ENCODE measurements at places on chromosomes 1 and 21.

- no peak for DNase-seq
Measured at GRCh38 chr1:13622446-13622845, 38.8 kb downstream of the PDPN start.

DNA sequence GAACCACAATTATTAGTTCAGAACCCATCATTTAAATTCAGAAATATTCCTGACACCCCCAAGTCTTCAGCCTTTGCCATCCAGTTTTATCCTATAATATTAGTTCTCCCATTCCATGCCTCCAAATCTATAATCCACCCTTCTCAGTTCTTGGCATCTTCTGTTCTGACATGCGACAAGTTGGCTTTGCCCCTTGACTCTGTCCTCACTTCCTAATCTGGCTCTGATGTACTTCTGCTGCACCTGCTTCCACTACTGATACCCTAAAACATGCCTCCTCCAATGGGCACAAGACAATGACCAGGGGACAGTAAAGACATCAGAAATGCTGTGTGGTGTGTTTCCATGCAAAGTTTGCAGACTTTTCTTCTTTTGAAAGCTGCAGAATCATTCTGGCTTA is 17.1 kb upstream of the FBXO28 start:
- no peak for DNase-seq

DNA sequence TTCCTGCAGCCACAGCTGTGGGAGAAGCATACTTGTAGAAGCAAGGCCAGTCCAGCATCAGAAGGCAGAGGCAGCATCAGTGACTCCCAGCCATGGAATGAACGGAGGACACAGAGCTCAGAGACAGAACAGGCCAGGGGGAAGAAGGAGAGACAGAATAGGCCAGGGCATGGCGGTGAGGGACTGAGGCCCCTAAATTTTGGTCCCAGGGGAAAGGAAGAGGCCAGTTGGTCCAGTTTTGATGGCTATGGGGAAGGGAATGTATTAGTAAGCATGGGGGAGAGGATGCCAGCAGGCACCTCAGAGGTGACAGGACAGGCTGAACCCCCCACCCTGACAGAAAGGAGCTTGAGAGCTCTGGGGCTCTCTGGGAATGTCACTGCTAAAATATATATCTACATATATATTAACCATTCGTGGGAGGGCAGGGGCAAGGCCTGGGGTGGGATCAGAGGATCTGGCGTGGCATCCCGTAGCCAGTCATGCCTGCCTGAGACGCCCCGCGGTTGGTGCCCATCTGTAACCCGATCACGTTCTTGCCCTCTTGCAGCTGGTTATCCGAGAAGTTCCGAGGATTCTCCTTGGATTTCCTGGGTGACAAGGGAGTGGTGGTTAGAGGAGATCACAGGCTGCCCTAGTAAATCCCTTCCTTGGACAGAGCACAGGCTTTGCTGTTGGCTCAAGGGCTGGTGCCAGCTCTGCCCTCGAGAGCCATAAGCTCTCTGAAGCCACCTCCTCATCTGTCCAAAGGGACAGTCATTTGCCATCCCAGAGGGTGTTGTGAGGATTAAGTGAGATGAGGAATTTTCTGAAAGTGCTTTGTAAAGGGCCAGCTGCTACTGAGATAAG is 6.7 kb downstream of the TAGLN2 start:
- no peak for DNase-seq

DNA sequence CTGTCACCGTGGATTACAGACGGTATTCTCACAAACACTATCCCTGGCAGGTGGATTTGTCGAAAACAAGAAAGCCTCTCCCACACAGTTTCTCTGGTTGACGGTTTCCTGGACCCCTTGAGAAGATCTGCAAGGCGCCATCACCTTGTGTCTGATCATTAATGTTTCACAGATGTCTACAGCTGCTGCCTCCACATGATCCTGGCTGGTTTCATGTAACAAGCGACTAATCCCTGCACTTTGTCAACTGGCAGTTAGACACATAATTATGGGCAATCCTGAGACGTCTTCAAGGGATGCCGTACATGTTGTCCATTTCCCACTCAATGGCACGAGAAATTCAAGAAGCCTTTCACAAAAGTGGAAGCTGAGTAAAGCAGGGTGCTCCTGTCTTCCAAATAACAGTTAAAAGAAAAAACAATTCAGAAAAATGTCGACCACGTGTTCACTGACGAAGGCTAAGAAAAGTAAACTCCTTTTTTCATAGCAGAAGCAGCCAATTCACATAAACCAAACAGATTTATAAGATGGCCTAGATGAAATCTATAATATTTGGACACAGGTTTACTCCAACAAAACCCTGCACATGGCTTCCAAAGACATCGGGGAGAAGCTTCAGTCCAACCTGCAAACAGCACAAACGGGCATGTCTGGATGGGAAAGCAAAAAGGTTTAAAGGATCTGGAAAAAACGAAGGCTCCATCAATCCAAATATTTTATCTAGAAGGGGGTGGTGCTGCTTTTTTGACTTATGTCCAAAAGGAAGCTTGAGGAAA is 52.2 kb downstream of the CAPZB start:
- peak; percentile 51 for DNase-seq

GRCh38 chr21:41147096-41147978 is 20.6 kb upstream of the BACE2 start:
- no peak for DNase-seq
